SK-N-SH (cell line): ENCODE measurements at places on chromosomes 6 and 20. TPM values are rescaled to one million over a fixed set of nuclear protein-coding genes. Genes with fewer than 3 reads are reported as not detected.

- H3K27me3 ChIP-seq, result peaks cover 11% of the 10 kb centered on the region; the same call in 1 of the 2 replicates
- H3K27ac ChIP-seq, result no peak overlapping the region
- no peaks in the 10 kb centered on the region; the same call in 1 of the 2 replicates for H3K4me1 ChIP-seq
- no peaks in the 10 kb centered on the region for H3K36me3 ChIP-seq
Measured at GRCh38 chr20:967796-968742, 34.0 kb downstream of the RSPO4 start.

DNA sequence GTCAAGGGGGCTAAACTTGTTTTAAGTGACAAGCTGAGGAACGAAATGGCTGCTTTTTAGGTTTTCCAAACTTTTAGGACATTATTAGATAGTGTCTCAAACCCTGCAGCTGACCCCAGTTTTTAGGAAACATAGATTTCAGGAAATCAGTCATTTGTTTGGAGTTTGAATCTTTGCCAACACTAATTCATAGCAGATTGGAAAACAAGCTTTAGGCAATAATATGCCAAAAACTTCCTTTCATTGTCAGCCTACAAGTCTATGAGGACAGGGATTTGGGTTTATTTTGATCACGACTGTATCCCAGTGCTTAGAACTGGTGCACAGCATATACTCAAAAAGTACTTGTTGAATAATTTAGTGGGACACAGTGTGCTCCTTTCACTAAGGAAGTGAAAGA is 123.2 kb downstream of the TINAG start:
- no peaks in the 10 kb centered on the region for H3K36me3 ChIP-seq
- peaks cover 10% of the 10 kb centered on the region; the same call in 1 of the 2 replicates for H3K4me1 ChIP-seq
- peak overlapping the region; percentile 31; the same call in 1 of the 2 replicates for H3K27ac ChIP-seq
- no peak for DNase-seq
- H3K4me3 ChIP-seq, result no peak overlapping the region

- H3K4me3 ChIP-seq, result no peak overlapping the region
- no peaks in the 10 kb centered on the region for H3K4me1 ChIP-seq
- H3K36me3 ChIP-seq, result no peaks in the 10 kb centered on the region
- DNase-seq, result no peak
- no peak overlapping the region for H3K27ac ChIP-seq
- no peaks in the 10 kb centered on the region for H3K27me3 ChIP-seq
Measured at GRCh38 chr6:90227213-90227612, 69.4 kb downstream of the BACH2 start.

DNA sequence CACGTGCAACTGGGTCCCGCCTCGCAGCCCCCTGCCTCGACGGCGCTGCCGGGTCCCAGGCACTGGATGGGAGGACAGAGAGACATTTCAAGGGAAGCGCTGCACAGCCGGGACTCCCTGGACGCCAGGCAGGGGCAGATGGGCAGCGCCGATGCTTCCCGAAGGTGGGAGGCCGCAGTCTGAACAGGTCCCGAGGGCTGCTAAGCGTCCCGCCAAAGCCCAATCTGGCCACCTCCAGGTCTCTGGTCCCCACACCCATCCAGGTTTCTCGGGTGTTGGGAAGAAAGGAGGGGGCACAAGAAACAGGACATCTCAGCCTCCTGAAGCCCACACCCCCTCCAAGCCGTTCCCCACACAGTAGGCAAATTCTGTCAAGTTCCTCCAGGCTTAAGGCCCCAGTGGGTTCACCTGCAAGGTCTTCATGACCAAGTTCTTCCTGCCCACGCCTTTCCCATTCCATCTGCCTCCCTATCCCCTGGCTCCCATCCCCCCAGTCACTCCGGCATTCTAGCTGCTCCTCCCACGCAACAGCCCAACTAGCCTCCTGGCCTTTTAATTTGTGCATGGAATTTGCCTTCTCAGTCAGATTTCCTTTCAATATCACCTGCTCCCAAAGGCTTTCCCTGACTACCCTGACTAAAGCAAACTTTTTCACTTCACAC is 5.4 kb upstream of the CPXM1 start:
- no peak overlapping the region for H3K27ac ChIP-seq
- H3K4me3 ChIP-seq, result no peak overlapping the region
- peaks cover 6% of the 10 kb centered on the region; the same call in 1 of the 2 replicates for H3K4me1 ChIP-seq
- H3K36me3 ChIP-seq, result no peaks in the 10 kb centered on the region
- H3K27me3 ChIP-seq, result no peaks in the 10 kb centered on the region

- H3K4me1 ChIP-seq, result no peaks in the 10 kb centered on the region
- no peaks in the 10 kb centered on the region for H3K27me3 ChIP-seq
- no peak overlapping the region for H3K4me3 ChIP-seq
- no peaks in the 10 kb centered on the region for H3K36me3 ChIP-seq
- DNase-seq, result no peak
Measured at GRCh38 chr20:12535770-12536169, 473.0 kb upstream of the SPTLC3 start.

GRCh38 chr6:16670183-16670582 is 91.1 kb downstream of the ATXN1 start:
- DNase-seq, result no peak
- no peaks in the 10 kb centered on the region for H3K27me3 ChIP-seq
- no peak overlapping the region for H3K27ac ChIP-seq
- peaks cover 23% of the 10 kb centered on the region for H3K4me1 ChIP-seq
- no peak overlapping the region for H3K4me3 ChIP-seq
- H3K36me3 ChIP-seq, result peaks cover 8% of the 10 kb centered on the region

- H3K4me1 ChIP-seq, result no peaks in the 10 kb centered on the region
- H3K27me3 ChIP-seq, result no peaks in the 10 kb centered on the region
- H3K27ac ChIP-seq, result no peak overlapping the region
- no peaks in the 10 kb centered on the region for H3K36me3 ChIP-seq
- no peak for DNase-seq
Measured at GRCh38 chr6:111939902-111940301, 66.7 kb upstream of the FYN start.

DNA sequence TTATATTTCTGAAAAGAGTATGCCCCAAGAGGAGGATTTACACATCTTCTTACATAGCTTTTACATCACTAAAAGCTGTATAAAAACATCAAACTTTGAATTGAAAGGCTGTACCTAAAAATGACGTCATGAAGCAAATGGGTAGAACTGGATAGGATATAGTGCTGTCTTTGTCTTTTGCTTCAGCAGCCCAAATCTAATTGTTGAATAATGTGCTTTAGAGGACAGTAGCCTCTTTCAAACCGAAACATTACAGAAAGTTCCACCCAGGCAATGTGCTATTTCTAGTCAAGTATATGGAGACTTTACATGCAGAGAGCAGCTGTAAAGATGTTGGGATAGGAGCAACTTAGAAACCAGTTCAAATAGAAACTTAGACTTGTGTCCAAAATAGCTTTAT is 51.9 kb downstream of the ADGRG6 start:
- H3K4me3 ChIP-seq, result no peak overlapping the region
- DNase-seq, result no peak
- H3K27me3 ChIP-seq, result no peaks in the 10 kb centered on the region
- H3K4me1 ChIP-seq, result no peaks in the 10 kb centered on the region; the same call in none of the 2 replicates
- peak overlapping the region; percentile 59 for H3K27ac ChIP-seq

DNA sequence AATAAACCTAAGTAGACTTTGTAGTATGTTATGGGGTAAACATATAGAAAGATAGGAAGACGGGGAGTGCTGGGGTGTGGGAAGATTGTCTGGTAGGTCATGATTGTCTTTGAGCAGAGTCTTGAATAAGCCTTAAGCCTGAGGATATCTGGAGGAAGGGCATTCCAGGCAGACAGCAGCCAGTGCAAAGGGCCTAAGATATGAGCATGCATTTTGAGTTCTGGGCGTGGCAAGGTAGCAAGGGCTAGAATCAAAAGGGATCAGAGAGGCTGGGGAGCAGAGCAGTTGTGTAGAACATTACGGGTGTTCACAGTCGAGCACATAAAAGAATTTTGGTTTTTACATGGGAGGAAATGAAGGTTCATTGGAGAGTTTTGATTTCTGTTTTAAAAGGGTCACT is 14.3 kb downstream of the BICRAL start:
- H3K4me3 ChIP-seq, result no peak overlapping the region
- DNase-seq, result no peak
- peaks cover 5% of the 10 kb centered on the region; the same call in 1 of the 2 replicates for H3K4me1 ChIP-seq
- no peaks in the 10 kb centered on the region for H3K27me3 ChIP-seq
- H3K36me3 ChIP-seq, result no peaks in the 10 kb centered on the region

DNA sequence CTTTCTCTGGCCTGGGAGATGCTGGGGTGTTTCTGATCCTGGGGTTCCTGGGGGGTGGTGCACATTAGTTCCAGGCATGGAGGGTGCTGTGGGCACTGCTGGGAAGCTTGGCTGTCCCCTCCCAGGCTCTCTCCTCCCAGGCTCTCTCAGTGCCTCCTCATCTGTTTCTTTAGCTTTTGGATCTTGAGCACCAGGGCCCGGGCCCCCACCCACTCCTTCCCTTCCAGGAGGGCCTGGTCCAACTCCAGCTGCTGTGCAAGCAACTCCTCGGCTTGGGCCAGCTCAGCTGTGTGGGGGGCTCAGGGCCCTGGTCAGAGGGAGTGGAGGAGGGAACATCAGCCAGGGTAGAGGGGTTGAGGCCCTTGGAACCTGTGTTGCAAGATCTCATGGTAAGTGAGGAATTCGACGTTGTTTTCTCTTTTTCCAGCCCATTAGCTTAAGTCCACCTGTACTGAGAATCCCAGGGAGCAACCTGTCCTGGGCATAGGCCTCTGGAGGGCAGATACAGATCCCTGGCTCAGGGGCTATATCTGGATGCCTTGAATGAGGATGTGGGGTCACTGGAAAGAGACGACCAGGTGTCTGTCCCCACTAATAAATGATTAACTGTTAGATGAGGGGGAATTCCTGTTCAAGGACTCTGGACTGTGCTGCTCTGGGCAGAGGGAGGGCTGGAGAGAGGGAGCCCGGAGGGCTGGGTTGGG is 34.5 kb upstream of the HLA-A start:
- DNase-seq, result no peak
- H3K4me3 ChIP-seq, result no peak overlapping the region

Gene DYNLT2
- 0.81 and 1.3 TPM in 2 replicates for polyA plus RNA-seq
